Liver (tissue), 10 donors: ENCODE measurements at places on chromosomes 1 and 21. TPM values are rescaled to one million over a fixed set of nuclear protein-coding genes. Genes with fewer than 3 reads are reported as not detected.
A peak's percentile ranks its signal among the peaks of the same experiment; 100 is the strongest.

The THEMIS2 gene
- total RNA-seq, result 17.7 TPM

The AGBL4 gene
- total RNA-seq, result 0.75 TPM

The SH3BP5L gene
- 16.4 TPM for total RNA-seq

DNA sequence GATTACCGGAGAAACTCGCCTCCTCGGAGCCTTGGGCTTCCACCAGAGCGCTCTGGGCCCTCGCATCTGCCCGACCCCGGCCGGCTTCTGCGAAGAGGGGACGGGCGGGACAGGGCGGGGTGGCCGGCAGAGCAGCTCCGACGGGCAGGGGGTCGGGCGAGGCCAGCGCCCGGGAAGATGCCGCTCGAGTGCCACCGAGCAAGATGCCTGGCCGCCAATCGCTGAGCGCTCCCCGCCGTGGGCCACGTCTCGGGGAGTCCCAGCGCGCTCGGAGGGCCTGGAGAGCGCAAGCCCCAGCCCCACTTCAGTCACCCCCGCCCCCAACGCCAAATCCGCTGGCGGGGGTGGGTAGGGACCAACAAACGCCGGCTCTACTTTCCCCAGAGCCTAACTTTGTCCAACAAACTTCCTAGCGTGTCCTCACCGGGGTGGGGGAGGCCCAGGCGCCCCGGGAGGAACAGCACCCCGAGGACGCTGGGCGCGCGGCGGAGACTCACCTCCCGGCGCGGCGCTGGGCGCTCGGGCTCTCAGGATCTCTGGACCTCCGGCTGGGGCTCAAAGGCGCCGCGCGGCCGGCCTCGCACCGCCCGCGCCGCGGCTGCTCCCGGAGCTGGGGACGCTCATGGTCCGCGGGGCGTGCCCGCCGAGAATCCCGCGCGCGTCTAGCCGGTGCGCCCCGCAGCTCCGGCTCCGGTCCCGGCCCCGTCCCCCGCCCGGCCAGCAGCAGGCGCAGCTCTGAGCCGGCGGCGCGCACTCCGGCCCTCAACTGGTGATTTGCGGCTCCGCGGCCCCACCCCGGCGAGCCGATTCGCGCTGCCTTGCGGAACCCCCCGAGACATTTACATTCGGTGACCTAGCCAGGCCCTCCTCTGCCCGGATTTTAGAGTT lies at the start of gene BCAR3:
TSS of gene BCAR3 (minus strand) at position 737 of the 888 bp plus-strand sequence. CDS start 6,907 bp downstream, outside the sequence.
- DNase-seq, result peak; percentile 56
- H3K27me3 ChIP-seq, result no peaks in the 10 kb centered on the region
- no peaks in the 10 kb centered on the region for H3K36me3 ChIP-seq
- H3K27ac ChIP-seq, result peak within 1 kb of the TSS; percentile 45
- no peaks in the 10 kb centered on the region for H3K4me1 ChIP-seq

DNA sequence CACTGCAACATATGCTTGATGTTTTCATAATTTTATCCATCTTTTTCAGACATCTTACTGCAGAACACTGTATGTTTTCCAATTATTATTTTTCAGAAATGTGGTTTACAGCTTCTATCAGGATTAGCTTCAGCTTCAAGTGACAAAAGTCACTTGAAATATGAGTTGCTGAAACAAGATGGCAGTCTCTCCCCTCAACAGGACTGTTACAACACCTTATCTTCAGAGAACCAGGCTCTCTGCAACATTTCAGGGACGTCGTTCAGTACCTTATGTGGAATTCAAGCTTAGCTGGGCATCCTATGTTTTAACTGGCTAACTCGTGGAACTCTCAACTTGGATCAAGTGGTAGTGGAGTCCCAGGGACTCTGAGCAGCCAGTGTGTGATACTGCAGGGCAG lies 2.0 kb upstream of the UBE2G2 start:
- no peaks in the 10 kb centered on the region for H3K27me3 ChIP-seq
- peaks cover 19% of the 10 kb centered on the region for H3K4me1 ChIP-seq
- H3K36me3 ChIP-seq, result peaks cover 32% of the 10 kb centered on the region
- no peak overlapping the region for H3K27ac ChIP-seq
- DNase-seq, result no peak

The AHCTF1 gene
- 17.5 TPM for total RNA-seq

- no peak overlapping the region for H3K4me3 ChIP-seq
- no peak for DNase-seq
- peaks cover 17% of the 10 kb centered on the region for H3K4me1 ChIP-seq
- H3K36me3 ChIP-seq, result peaks cover 9% of the 10 kb centered on the region
- H3K27ac ChIP-seq, result no peak overlapping the region
- no peaks in the 10 kb centered on the region for H3K27me3 ChIP-seq
Measured at GRCh38 chr1:37814252-37814651, 6.2 kb upstream of the YRDC start.

GRCh38 chr1:31705080-31705866 lies 1.5 kb upstream of the COL16A1 start:
- peaks cover 13% of the 10 kb centered on the region for H3K4me1 ChIP-seq
- H3K4me3 ChIP-seq, result no peak overlapping the region
- H3K27ac ChIP-seq, result peak overlapping the region; percentile 23
- DNase-seq, result peak; percentile 43

The NT5C1A gene
- not detected for total RNA-seq

- DNase-seq, result no peak
- no peak overlapping the region for H3K4me3 ChIP-seq
- peaks cover 18% of the 10 kb centered on the region for H3K4me1 ChIP-seq
Measured at GRCh38 chr1:208204779-208205178, 39.4 kb downstream of the PLXNA2 start.

The CD1B gene
- total RNA-seq, result not detected

The PTPRC gene
- 25.2 TPM for total RNA-seq

DNA sequence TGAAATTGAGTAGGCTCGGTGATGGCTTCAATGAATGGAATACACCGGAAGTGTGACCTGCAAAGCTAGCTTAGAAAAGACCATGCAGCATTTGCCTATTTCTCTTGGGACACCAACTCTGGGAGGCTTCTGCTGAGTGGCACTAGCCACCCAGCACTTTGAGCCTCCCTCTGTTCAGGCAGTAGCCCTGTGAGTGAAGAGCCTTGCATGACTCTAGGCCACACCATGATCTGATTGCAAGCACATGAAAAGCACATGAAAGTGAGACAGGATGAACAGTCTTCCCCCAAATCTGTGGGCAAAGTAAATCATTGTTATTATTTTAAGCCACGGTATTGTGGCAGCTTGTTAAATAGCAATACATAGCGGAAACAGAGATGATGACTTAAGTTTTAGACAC lies 2.8 kb downstream of the CD48 start:
- no peak for DNase-seq
- H3K4me1 ChIP-seq, result no peaks in the 10 kb centered on the region
- no peaks in the 10 kb centered on the region for H3K27me3 ChIP-seq
- peak overlapping the region; percentile 53 for H3K27ac ChIP-seq
- no peaks in the 10 kb centered on the region for H3K36me3 ChIP-seq
- no peak overlapping the region for H3K4me3 ChIP-seq

DNA sequence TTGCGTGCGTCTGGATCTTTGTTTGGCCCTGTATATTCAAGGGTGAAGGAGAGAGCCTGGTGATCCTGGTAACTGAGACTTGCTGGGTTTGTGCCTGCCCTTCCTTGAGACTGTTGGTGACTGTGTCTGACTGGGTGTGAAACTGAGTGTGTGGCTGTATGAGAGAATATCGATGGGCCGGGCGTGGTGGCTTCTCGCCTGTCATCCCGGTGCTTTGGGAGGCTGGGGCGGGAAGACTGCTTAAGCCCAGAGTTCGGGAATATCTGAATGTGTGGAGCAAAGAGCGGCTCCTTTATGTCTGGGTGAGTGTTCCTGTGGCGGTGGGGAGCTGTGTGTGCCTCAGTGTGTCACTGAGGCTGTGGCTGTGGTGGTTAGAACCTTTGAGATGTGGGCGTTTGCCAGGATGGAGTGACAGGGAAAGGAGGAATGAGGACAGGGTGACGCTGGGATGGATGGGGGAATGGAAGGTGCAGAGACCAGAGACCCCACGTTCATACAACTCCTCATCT lies 2.7 kb upstream of the MARCKSL1 start:
- no peaks in the 10 kb centered on the region for H3K36me3 ChIP-seq
- no peaks in the 10 kb centered on the region for H3K27me3 ChIP-seq
- no peak for DNase-seq
- H3K27ac ChIP-seq, result no peak overlapping the region
- H3K4me1 ChIP-seq, result peaks cover 22% of the 10 kb centered on the region
- no peak overlapping the region for H3K4me3 ChIP-seq

- H3K27ac ChIP-seq, result no peak overlapping the region
- H3K27me3 ChIP-seq, result no peaks in the 10 kb centered on the region
- no peak overlapping the region for H3K4me3 ChIP-seq
- no peaks in the 10 kb centered on the region for H3K36me3 ChIP-seq
- H3K4me1 ChIP-seq, result no peaks in the 10 kb centered on the region
- DNase-seq, result no peak
Measured at GRCh38 chr21:42931560-42932235, 6.3 kb upstream of the ERVH48-1 start.

- H3K4me1 ChIP-seq, result no peaks in the 10 kb centered on the region
- no peak for DNase-seq
- H3K27me3 ChIP-seq, result no peaks in the 10 kb centered on the region
- H3K4me3 ChIP-seq, result no peak overlapping the region
- no peaks in the 10 kb centered on the region for H3K36me3 ChIP-seq
- H3K27ac ChIP-seq, result no peak overlapping the region
Measured at GRCh38 chr21:41601573-41602368, 93.8 kb upstream of the TMPRSS2 start.

DNA sequence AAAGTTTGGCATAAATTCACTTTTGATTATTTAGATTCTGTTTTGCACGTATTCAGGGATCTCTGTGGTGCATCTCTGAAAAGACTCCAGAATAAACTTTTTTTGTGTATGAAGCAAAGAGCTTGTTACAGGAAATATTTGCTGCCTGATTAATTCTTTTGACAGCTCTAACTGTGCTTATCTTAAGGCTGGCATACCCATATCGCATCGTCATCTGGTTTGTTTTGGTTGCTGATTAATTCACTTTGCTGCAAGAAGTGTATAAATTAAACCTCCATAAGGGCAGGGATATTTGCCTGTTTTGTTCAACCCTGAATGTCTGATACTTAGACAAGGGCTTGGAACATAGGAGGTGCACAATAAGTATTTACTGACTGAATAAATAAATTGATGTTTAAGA lies 17.5 kb upstream of the DUSP10 start:
- H3K4me1 ChIP-seq, result no peaks in the 10 kb centered on the region
- no peak overlapping the region for H3K4me3 ChIP-seq
- DNase-seq, result no peak
- H3K27ac ChIP-seq, result no peak overlapping the region

The PRKCZ gene
- total RNA-seq, result 7.6 TPM

The KPRP gene
- total RNA-seq, result not detected

The VPS45 gene
- total RNA-seq, result 24.2 TPM

The CR1 gene
- total RNA-seq, result 12.0 TPM
